ENCODE measurements at places on chromosomes 7 and 10.
A peak's percentile ranks its signal among the peaks of the same experiment; 100 is the strongest.

DNA sequence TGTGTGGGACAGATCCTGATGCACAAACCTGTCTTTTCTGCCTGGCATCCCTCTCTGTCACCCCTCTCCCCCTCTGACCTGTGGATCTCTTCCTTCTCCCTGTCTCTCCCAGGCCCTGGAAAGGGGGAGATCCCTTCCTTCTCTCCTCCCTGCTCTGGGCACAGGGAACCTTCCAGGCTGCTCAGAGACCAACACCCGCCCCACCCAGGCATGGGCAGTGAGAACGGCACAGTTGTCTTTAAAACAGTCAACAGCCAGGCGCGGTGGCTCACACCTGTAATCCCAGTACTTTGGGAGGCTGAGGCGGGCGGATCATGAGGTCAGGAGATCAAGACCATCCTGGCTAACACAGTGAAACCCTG is 34.7 kb downstream of the KCNH2 start:
- no peak for DNase-seq

GRCh38 chr7:17623546-17624185 is 316.6 kb downstream of the SNX13 start:
- DNase-seq: no peak

DNA sequence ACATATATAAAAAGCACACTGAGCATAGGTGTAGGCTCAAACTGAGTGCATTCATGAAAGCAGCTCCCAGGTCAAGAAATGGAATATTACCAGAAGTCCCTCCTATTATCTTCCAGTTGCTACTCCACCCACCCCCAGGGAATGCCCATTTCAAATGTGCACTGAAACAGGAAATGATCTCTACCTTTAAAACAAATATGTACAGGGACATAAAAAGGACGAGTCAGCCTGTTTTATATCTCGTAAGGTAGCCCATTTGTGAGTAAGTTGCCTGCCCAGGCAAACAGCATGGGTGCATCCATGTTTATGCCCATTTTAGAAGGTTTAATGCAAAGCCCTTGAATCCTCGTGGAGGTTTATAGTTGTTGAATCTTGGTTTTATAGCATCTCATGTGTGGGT is 10.4 kb downstream of the FFAR4 start:
- DNase-seq: no peak

GRCh38 chr10:122995936-122996335 is 12.7 kb downstream of the IKZF5 start:
- DNase-seq: no peak

GRCh38 chr7:43385856-43386255 is 197.1 kb upstream of the STK17A start:
- DNase-seq: no peak

GRCh38 chr7:7969306-7970236 is 975 bp downstream of the GLCCI1 start:
- DNase-seq: peak; percentile 44

GRCh38 chr7:97971120-97971989 is 18.6 kb downstream of the OCM2 start:
- no peak for DNase-seq

DNA sequence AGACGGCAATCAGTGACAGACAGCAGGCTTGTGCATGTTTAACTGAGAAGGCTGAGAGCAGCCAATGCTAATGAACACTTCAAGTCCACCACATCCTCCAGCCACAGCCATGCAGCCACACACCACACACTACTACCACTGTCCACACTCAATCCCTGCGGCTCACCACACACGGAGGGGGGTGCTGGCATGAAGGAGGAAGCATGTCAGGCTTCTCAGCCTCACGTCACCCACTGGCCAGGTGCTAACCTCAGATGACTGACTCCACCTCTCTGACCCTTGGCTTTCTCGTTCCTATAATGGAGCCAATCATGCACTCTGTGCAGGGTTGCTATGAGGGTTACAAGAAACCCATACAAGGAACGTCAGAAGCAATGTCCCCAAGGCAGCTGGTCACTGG is 165.4 kb upstream of the RNF32 start:
- no peak for DNase-seq

DNA sequence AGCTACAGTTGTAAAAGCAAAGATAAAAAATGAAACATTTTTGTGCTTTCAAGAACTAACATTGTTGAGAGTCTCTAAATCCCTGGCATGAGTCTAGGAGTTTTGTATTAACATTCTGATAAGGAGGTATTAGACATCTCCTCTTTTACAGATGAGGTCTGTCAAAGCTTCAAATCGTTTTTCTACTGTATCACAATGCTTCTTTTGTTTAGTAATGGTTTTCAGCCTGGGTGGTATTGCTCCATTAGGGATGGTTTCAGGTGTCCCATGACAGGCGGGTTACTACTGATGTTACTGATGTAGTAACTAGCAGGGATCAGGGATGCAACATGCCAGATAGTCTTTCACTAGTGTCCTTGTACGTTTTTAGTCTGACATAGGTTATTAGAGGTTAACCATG is 27.4 kb downstream of the STAM start:
- DNase-seq: no peak

GRCh38 chr7:42930889-42931288 is 1.1 kb downstream of the PSMA2 start:
- no peak for DNase-seq

- no peak for DNase-seq
Observed at GRCh38 chr10:79292891-79293746, 54.1 kb upstream of the PPIF start.

GRCh38 chr7:105678811-105679495 is 97.7 kb upstream of the EFCAB10 start:
- DNase-seq: no peak

DNA sequence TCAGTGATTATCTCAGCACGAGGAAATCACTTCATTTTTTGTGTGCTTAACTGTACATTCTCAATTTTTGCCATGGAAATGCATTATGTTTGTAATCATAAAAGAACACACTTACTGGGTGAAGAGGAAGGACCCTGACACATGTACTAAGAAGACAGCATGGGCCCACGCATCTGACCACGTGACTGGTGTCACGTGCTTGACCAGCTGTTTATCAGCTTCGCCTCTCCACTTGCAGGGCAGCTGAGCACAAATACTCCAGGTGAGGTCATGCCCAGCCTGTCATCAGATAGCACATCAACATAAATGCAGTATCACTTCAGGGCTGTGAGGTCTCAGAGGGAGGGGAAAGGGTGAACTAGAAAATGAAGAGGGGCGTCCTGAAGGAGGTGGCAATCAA is 179.8 kb downstream of the EBF3 start:
- no peak for DNase-seq

GRCh38 chr7:143042790-143043271 is 9.3 kb upstream of the OR6V1 start:
- DNase-seq: no peak

- no peak for DNase-seq
Observed at GRCh38 chr10:12795315-12796110, 206.0 kb downstream of the CCDC3 start.

GRCh38 chr10:95509251-95509650 is 51.9 kb downstream of the SORBS1 start:
- no peak for DNase-seq

All from HS-5 (cell line).